Astrocyte of the cerebellum (primary cell): ENCODE measurements at places on chromosomes 1 and 21.

- no peak for DNase-seq
These were observed 63.7 kb upstream of the IGSF5 start for GRCh38 chr21:39681257-39681656.

GRCh38 chr1:223887747-223888418, 42.1 kb upstream of the TP53BP2 start:
- DNase-seq, result peak; percentile 78

- peak; percentile 70 for DNase-seq
These were observed 59.8 kb downstream of the CAPN2 start for GRCh38 chr1:223771814-223772770.

- no peak for DNase-seq
These were observed 259.8 kb upstream of the CAMK1G start for GRCh38 chr1:209323743-209324142.

DNA sequence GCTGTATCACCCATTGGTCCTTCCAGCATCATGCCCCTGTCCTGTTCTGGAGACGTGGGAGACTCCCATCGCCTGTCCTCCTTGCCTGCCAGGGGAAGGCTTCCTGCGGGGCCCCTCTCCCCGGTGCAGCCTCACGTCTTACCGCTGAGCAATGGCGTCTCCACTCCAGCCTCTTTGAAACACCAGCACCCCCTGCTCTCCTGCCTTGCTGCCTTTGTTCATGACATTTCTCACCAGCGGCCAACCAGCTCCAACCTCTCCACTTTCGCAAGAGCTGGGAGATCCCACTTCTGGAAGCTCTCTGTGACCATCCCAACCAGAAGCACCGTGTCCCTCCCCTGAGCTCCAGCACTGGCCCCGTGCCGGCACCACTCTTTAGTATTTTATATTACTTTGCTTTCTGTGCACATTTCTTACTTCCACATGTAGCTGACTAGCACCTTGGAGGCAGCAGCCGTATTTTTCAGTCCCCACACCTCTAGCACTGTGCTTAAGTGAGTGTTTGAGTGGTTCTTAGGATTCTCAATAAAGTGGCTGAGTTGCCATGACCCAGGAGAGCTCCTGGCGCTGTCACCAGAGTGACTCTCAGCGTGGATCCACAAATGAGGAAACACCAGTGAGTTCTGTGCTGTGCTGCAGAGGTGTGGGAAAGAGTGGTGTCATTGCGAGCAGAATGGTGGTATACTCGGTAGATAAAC, 83.5 kb downstream of the ATP5PO start:
- DNase-seq, result no peak

GRCh38 chr1:244325056-244325758, 126.5 kb downstream of the ADSS2 start:
- DNase-seq, result no peak

GRCh38 chr1:194159941-194160340, 973.5 kb upstream of the B3GALT2 start:
- no peak for DNase-seq

- no peak for DNase-seq
These were observed 415 bp upstream of the F11R start for GRCh38 chr1:161021165-161021969.

DNA sequence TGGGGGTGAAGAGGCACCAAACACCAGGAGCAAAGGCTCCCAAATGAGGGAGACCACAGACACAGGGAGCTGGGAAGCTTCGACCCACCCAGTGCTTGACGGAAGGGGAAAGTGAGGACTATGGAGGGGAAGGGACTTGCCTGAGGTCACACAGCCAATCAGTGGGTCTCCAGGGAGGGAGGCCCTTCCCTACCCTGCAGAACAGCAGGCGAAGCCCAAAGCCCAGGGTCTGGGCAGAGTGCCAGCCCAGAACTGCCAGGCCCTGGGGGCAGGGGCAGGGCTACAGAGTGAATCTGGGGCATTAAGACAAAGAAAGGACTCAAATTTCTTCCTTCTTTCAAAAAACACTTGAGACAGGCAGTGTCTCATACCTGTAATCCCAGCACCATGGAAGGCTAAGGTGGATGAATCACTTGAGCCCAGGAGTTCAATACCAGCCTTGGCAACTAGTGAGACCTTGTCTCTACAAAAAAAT, 45.5 kb upstream of the ECE1 start:
- DNase-seq, result no peak

DNA sequence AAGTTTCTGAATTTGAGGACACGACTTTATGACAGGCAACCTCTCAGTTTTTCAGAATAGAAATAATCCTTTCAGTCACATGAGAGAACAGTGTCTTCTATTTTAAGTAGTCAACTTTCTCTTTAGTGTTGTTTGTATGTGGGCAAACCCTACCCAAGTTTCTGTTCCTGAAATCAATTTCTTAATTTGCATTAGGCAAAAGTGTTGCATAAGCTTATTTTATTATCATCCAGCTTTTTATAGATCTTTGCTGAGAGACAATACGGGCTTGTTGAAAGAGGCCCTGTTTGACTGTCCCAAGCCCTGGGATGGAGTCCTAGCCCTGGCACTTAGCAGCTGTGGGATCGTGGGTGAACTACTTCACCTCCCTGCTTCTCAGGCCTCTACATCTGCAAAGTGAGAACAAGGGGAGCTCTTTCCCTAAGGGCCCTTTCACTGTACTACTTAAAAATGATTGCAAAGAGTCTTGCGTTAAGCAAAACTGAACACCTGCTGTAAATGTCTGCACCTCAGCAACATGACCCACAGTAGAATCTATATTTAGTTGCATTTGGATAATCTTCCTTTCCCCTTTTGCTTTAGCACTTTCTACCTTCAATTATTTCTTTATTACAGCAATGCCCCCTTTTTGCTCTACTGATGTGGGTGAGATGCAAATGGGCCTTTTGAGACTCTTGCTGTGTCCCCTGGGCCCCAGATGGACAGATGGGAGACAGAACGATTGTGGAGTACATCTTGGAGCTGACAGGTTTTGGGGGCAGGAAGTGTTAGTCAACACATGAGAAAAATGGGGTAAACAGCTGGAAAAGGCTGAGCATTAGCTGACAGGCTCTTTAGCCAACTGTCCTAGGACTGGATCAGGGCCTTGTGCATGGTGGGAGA, 41.0 kb upstream of the SCAF4 start:
- no peak for DNase-seq

GRCh38 chr1:221605569-221605968, 136.3 kb downstream of the DUSP10 start:
- no peak for DNase-seq

DNA sequence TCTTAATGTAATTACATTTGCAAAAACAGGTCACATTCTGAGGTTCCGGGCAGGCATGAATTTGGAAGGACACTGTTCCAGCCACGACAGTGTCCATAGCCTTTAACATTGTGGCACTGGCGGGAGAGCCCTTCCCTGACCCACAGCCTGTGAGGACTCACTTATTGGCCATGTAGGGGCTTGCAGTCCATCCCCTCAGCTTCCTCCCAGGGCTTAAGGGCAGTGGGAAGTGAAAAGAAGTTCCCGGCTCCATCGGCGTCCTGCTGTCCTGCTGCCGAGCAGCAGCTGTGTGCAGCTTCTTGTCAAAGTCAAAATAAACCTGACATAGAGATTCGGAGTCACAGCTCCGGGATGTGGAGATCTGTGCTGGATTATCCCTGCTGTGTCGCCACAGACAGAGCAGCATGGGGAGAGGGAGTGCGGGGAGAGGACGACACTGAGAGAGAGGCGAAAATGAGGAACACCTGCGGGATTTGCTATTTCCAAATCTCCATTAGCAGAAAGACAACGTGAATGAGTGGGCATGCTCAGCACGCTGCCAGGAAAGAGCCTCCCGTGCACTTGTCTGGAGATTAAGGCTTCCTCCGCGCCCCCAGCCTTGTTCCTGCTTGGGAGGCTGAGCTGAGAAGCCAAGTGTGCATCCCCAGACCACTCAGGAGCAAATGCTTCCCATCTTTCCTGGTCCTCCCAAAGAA, 260.3 kb downstream of the ASTN1 start:
- no peak for DNase-seq

- no peak for DNase-seq
These were observed 2.2 kb downstream of the FOXD2 start for GRCh38 chr1:47439819-47440598.

DNA sequence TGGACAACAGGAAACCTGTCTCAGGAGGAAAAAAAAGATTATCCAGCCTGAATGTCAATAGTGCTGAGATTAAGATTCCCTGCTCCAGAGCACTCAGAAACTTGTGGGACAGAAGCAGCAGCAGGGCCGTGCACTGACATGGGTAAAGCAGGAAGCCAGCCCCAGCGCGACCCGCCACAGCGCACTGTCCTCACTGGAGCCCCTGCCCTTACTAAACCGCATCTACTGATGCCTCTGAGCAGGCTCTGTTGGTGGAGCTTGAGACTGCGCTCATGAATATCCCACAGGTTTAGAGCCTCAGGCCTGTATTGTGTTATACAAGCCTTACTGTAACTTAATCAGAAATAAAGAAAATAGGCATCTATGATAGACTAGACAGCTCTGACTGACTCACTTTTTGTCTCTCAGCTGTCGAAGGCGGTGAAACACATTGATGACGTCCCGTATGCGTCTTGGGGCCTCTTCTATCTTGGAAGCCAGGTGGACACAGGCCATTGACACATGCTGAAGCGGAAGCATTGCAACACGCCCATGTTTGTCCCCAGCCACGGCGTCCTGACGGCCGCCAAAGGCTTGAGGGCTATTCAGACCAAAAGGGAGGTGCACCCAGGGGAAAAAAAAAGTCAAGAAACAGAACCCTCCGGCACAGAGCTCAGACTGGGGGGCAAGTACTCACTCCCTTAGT, 1.2 kb downstream of the CCNL2 start:
- no peak for DNase-seq

- no peak for DNase-seq
These were observed 5.4 kb upstream of the COQ8A start for GRCh38 chr1:226934483-226935237.

DNA sequence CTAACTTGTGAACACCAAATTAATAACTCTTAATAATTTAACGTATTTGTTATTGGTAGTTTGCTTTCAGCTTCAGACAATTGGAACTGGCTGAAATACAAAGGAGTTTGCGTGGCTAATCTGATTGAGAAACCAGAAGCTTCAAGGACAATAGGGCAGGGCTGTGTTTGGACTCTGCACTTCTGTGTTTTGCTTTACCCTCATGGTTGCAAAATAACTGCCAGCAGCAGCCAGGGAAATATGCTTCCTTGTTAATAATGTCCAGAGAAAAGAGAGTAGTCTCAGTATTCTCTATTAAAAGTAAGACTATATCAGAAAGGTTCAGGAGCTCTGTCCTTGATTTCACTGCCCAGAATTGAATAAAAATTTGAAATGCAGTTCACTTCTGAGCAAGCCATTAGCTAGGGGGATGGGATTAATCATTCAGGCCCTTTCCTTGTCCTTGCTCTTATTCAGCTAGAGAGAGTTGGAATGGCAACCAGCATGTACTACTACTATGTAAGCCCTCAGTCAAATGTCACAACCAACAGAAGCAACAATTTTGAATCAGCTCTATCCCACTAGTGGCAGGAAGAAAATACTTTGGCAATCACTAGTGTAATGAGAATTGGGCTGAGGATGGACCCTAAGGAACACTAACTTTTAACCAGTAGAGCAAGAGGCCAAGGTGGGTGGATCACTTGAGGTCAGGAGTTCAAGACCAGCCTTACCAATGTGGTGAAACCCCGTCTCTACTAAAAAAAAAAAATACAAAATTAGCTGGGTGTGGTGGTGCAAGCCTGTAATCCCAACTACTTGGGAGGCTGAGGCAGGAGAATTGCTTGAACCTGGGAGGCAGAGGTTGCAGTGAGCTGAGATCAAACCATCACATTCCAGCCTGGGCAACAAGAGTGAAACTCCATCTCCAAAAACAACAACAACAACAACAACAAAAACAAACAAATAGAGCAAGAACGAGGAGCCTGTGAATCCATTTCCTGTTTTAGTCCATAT, 76.8 kb downstream of the POU2F1 start:
- DNase-seq, result no peak

DNA sequence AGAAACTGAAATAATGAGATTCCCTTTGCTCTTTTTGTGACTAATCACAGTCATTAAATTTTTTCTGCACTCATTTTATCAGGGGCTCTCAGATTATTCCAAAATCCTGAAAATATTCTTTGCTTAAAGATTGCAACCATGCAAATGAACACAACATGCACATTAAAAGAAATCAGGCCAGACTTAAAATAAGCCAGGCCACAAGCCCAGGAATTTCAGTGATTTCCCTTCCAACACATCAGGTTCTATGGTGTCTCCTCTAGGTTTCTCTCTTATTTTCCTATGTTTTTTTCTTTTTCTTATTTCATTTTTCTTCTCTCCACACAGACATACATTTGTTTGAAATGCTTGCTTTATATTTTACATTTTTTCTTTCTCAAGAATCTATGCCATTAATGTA, 65.3 kb downstream of the NIBAN1 start:
- no peak for DNase-seq

- no peak for DNase-seq
These were observed 16.7 kb upstream of the MAGOH start for GRCh38 chr1:53255031-53255430.

DNA sequence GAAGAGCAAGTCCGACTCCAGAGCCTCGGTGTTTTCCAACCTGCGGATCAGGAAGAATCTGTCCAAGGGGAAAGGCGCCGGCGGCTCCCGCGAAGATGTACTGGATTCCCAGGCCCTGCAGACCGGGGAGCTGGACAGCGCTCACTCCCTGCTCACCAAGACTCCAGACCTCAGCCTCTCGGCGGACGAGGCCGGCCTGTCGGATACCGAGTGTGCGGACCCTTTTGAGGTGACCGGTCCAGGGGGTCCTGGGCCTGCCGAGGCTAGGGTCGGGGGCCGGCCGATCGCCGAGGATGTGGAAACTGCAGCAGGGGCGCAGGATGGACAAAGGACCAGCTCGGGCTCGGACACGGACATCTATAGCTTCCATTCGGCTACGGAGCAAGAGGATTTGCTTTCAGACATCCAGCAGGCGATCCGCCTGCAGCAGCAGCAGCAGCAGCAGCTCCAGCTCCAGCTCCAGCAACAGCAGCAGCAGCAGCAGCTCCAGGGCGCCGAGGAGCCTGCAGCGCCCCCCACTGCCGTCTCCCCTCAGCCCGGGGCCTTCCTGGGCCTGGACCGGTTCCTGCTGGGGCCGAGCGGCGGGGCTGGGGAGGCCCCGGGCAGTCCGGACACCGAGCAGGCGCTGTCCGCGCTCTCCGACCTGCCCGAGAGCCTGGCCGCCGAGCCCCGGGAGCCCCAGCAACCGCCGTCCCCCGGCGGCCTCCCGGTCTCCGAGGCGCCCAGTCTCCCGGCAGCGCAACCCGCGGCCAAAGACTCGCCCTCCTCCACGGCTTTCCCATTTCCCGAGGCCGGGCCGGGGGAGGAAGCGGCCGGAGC, 827 bp downstream of the FMN2 start:
- DNase-seq, result no peak

DNA sequence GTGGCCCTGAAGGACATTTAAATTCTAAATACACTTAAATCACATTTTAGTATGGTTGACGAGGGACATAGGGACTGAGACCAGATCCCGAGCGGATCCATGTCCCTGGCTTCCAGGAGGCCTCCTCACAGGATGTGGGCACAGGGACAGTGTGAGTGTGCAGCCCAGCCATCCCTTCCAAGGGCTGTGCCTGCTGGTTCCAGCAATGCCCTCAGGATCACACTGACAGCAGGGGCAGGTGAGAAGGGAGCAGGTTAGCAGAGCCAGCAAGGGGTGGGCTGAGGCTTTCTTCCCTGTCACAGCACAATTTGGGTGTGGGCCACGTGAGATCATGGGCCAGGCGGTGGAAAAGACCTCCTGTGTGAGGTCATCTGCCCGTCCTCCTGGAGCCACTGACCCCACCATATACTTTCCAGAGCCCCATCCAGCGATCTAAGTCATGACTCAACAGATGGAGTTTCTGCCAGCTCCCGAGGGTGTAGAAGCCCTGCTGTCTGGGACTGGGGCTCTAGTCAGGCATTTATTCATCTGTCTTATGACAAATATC, 37.0 kb upstream of the PRSS38 start:
- no peak for DNase-seq

- DNase-seq, result no peak
These were observed 206.5 kb upstream of the ADGRL2 start for GRCh38 chr1:81594206-81594605.
